Activated naive CD8-positive, alpha-beta T cell treated with anti-CD3 and anti-CD28 coated beads for 36 hours (primary cell): ENCODE measurements at places on chromosomes 13 and 19. TPM values are rescaled to one million over a fixed set of nuclear protein-coding genes. Genes with fewer than 3 reads are reported as not detected.

DNA sequence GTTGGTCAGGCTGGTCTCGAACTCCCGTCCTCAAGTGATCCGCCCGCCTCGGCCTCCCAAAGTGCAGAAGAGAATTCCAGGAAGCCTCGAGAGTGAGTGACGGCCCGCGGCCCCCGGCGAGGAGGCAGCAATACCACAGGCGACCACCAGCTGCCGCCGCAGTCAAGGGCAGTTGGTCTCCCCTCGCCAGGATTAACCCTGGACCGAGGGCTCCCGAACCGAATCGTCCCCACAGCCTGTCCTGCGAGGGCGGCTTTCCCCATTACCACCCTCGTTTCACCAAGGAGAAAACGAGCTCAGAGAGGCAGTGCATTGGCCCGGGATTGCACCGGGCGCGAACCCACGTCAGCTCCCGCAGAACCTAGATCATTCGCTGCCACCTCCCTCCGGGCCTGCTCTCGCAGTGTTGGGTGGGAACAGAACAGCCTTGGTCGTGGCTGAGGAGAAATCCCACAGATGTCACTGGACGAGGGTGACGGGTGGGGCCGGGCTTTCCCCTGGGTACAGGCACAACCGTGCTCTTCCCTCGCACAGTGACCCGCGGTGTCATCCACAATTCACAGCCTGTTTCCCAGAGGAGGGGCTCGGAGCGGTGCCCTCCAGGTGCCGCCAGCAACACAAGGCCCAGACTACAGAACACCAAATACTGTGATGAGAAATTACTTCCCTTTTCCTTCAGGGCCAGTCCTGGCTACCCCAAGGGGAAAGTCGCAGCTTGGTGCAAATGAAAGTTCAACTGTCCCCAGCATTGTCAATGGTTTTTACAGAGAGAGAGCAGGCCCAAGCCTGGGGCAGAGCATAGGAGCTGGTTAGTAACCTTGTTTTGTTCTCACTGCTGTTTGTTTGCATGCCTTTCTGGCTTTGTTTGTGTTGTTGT, 24.8 kb downstream of the C2CD4C start:
- no peak for DNase-seq

GRCh38 chr19:5182751-5183150, 157.9 kb downstream of the PTPRS start:
- DNase-seq = no peak

- no peak for DNase-seq
Measured at GRCh38 chr13:106565127-106565775, 2.7 kb downstream of the ARGLU1 start.

The CGB7 gene
- total RNA-seq = not detected

DNA sequence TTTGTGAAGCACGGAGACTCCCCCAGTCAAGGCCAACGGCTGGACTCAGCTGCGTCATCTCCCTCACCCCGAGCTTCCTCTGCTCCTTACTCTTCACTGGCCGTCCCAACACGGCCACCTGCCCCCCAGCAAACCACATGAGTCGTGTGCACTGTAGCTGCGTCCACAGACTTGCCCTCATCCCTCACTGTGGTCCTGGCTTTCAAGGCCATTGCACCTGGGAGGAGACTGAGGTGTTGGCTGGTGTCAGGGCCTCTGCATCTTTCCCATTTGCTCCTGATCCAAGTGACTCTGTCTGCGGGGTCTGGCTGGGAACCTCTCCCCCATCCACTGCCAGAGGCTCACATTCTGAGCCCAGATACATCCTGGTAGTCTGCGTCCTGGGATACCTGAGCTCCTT, 11.5 kb downstream of the PLPP2 start:
- no peak for DNase-seq

The INSL3 gene
- 1.7 TPM for total RNA-seq

- no peak for DNase-seq
Measured at GRCh38 chr13:28401303-28402056, 93.4 kb downstream of the FLT1 start.

- no peak for DNase-seq
Measured at GRCh38 chr19:41638641-41639081, 11.8 kb upstream of the CEACAM4 start.

DNA sequence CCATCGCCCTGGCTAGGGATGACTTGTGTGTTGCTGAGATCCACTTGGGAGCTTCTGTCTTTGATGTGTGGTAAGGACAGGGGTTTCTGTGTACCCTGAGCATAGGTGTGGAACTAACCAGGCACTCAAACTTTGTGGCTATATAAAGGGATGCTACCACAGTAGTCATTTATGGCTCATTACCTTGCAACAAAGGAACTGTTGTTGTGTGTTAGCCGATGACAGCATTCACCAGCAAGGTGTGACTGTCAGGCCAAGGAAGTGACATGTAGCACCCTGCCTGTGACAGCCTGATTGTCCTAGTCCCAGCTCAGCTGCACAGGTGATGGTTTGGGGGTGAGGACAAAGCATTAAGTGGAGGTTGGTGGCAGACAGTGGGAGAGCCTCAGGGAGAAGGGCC, 73.6 kb downstream of the COG3 start:
- DNase-seq = no peak

DNA sequence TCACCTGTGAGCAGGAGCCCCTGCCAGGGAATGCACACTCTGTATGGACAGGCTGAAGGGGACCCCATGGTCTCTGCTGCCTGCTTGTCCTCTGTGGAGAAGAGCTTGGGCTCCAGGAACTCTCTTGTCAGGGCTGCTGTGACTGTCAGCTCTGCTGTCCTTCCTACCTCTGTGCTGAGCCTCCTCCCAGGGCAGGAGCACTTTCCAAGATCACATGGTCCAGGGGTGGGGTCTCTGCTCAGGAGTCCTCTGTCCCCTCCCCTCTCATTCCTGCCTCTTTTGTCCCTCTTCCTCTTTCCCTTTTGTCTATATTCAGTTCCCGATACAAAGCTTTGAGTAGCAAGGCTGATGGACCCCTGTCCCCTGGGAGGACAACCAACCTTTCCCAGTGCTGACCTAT, at the start of gene CEACAM7:
TSS of gene CEACAM7 (minus strand) at position 173 of the 400 bp plus-strand sequence. CDS start at position 68, 105 bp downstream.
- DNase-seq = no peak

GRCh38 chr19:48006762-48007161, 12.3 kb downstream of the ELSPBP1 start:
- peak; percentile 4 for DNase-seq

The HSPB6 gene
- total RNA-seq = 0.78 TPM

DNA sequence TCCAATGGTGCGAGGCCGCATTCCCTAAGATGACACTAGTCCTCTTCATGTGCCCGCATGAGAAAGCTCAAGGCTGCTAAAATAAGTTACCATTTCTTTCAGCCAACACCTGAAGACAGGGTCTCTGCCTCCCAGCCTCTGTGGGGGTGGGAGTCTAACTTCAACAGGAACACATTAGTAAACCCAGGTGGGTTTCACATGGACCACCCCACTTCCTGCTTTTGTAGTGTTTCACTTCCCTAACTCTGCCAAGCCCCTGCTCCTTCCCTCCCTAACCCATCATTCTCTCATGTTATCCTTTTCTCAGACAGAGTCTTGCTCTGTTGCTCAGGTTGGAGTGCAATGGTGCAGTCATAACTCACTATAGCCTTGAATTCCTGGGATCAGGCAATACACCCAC, 783.6 kb downstream of the UQCRFS1 start:
- no peak for DNase-seq

DNA sequence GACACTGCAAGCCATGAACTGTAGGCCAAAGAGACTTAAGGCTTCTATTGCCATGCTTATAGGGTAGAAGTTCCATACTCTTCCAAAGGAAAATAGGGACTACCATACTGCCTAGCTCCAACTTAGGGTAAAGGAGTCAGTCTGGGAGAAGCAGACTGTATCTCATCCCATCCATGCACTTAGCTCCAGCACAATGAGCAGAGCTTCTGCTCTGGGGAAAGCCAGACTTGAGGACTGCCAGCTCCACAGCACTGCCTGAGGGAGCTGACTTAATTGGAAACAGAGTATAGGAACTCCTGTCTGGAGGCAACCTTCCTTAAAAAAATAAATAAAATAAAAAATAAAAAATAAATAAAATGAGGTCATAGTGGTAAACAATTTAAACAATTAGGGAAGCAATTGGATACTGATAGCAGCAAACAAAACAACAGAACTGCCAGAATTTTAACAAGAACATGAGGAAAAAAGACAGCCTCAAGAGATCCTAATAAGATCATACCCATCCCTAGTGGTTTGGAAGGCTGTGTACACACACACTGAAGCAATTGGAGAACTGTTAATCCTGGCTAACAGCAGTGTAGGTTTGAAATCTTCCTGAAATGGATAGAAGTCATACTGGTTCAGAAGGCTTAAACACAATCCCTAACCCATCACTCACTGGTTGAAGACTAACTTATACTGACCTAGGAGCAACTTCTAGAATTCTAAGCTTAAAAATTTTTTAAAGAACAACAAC, 550.1 kb downstream of the TBC1D4 start:
- no peak for DNase-seq

DNA sequence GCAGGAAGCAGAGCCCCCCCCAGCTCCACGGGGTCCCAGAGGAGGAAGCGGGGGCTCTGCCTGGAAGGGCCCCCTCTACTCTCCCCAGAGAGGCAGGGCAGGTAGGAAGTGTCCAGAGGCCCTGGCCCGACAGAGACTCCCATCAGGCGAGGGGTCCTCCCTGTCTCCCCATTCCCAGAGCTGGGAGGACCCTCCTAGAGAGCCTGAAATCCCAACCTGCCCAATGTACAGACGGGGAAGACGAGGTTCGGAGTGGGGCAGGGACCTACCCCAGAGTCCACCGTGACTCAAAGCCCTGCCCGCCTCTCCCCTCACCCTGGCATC, 1.1 kb downstream of the TLE2 start:
- no peak for DNase-seq

The LYL1 gene
- total RNA-seq = 2.6 TPM
